ENCODE measurements at places on chromosomes 12 and 14.

DNA sequence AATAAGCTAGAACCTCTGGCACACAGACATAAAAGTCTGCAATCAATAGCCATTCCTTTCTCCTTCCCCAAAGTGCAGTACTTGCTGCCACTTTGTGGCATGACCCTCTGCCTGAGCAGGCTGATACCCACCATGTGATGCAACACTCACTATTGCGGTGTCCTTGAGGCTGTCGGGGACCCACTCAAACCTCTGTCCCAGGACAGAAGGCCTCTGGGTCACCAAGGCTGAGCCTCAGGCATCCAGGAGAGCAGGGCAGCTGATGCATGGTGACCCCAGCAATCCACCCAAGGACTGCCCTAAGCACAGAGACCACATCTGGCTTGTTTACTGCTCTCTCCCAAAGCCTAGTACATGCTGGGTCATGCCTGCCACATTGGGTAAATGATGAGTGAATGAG lies 114.2 kb downstream of the DPF3 start:
- DNase-seq = no peak

DNA sequence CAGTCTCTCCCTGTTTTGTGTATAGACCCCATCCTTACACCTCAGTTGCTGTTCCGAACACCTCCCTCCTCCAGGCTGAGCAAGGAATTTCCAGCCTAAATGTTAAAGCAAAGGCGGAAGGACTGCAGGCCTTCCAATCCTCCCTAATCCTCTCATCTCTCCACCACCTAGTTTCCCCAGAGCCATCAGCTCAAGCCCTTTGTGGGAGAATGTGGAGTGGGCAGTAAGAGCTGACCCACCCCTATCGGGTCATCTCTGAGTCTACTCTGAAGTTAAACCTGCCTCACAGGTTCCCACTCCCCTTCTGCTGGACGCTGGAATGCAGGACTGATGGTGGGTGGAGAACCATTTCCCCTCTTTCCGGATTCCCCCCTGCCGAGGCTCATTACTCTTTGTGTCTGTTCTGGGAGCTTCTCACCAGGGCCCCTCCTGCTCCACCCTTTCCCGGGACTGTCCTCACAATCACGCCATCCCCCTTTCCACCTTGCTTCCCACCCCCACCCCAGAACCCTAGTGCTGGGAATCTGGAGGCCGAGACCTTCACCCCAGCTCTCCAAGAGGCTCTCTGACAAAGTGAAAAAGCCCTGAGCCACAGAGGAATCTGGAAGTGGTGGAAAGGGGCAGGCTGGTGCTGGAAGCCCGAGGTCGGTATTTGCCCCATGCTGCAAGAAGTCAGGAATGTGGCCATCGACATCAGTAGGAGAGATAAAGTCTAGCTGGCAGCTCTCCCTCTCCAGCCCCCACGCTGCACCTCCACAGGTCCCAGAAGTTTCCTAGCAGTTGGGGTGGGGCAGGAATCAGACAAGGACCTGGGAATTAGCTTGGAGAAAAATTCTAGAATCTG lies 3.3 kb upstream of the KRT18 start:
- no peak for DNase-seq

- DNase-seq = no peak
These were observed 905 bp upstream of the CIPC start for GRCh38 chr14:77097006-77097699.

DNA sequence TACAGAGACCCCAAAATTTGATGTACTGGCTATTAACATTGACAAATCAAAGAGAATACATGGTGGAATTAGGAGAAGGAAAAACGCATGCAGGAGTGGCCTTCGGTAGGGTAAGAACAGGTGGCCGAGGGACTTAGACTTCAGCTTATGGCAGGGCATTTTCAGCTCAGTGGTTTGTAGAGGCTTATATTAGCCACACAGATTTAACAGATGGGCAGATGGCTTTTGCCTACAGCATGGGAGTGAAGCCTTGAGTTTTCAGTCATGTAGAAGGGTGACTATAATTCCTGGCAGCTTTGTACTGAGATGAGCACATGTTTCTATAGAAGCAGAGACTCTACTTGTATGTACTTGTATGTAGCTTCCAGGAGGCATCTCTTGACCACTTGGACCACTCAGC lies 40.9 kb upstream of the PLEKHA5 start:
- DNase-seq = no peak

Data from central memory CD4-positive, alpha-beta T cell (primary cell).